ENCODE measurements at places on chromosomes 3 and 15. TPM values are rescaled to one million over a fixed set of nuclear protein-coding genes. Genes with fewer than 3 reads are reported as not detected.
A peak's percentile ranks its signal among the peaks of the same experiment; 100 is the strongest.

- peak overlapping the region; percentile 96 for H3K27ac ChIP-seq
- H3K4me1 ChIP-seq: peaks cover 59% of the 10 kb centered on the region
- H3K36me3 ChIP-seq: no peaks in the 10 kb centered on the region
- DNase-seq: no peak
These were observed 37.4 kb upstream of the LDHAL6B start for GRCh38 chr15:59169251-59169708.

DNA sequence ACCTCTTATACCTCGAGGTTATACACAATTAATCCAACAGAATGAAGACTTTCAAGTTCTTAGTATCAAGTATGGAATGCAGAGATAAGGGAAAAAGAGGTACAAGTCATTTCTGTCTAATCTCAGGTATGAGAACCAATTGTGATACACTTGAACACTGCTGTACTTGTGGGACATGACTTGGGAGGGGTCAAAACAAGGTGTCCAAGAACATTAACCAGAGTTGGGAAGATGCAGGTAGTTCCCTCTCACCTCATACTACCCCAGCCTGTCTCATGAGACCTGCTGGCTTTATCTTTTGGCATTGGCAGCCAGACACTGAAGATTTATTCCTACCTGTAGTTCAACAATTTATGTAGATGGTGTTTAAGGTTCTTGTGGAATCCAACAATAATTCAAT is 209.7 kb downstream of the NR1D2 start:
- no peak overlapping the region for H3K27ac ChIP-seq
- H3K4me1 ChIP-seq: peaks cover 65% of the 10 kb centered on the region
- H3K4me3 ChIP-seq: no peak overlapping the region
- DNase-seq: no peak
- no peaks in the 10 kb centered on the region for H3K27me3 ChIP-seq

The GHRL gene
- total RNA-seq: 0.54 TPM

- H3K36me3 ChIP-seq: no peaks in the 10 kb centered on the region
- H3K4me3 ChIP-seq: no peak overlapping the region
- DNase-seq: no peak
- no peaks in the 10 kb centered on the region for H3K27me3 ChIP-seq
These were observed 15.4 kb downstream of the TMEM44 start for GRCh38 chr3:194617827-194618226.

Data from thoracic aorta (tissue), 2 donors.